Uterus (tissue), 4 donors: ENCODE measurements at places on chromosomes 7 and 10.

DNA sequence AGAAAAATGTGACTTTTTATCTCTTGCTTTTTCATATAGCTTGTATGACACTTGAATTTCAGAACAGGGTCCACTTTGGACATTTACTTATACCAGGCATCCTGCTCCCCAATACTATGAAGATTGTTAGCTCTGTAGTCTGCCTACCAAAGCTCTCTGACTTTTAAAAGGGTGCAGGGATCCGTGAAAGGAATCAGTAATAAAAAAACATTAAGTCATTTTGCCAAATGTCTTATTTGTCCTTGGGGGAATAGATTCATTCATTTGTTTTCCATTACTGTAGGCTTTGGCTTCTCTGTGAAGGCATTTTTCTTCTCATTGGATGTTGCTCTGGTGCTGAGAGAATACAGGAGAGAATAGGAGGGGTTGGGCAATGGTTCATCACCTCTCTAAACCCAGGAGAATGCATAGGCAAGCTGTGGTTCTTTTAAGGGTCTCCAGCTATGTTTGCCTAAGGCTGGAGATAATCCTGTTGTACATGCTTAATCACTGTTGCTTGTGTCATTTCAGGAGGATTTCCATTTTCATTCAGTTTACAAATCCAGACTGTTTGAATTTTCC, 103.5 kb downstream of the SRI start:
- no peak overlapping the region for H3K27ac ChIP-seq
- H3K36me3 ChIP-seq, result no peaks in the 10 kb centered on the region
- DNase-seq, result no peak
- H3K27me3 ChIP-seq, result no peaks in the 10 kb centered on the region

GRCh38 chr10:110822035-110822711, 49.6 kb upstream of the PDCD4 start:
- no peaks in the 10 kb centered on the region for H3K27me3 ChIP-seq
- H3K4me3 ChIP-seq, result no peak overlapping the region
- H3K27ac ChIP-seq, result peak overlapping the region; percentile 94
- DNase-seq, result no peak

GRCh38 chr7:140235114-140235513, 58.3 kb upstream of the KDM7A start:
- no peak overlapping the region for H3K4me3 ChIP-seq
- H3K27me3 ChIP-seq, result no peaks in the 10 kb centered on the region
- H3K27ac ChIP-seq, result no peak overlapping the region
- H3K4me1 ChIP-seq, result peaks cover 5% of the 10 kb centered on the region
- no peaks in the 10 kb centered on the region for H3K36me3 ChIP-seq
- DNase-seq, result no peak

DNA sequence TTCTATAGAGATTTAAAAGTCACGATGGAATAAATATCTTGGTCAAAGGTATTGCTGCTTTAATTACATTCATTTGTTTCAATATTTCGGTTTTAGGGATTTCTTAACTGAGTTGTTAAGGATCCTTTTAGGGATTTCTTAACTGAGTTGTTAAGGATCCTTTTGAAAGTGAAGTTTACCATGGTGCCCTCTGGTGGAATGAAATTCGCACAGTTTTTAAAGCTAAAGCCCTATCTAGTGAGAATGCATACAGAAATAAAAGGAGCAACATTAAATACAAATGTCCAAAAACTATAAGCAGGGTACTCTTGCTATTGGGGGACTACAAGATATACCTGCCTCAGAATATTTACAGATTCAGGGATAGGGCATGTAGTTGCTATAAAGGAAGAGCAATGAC, 193.7 kb downstream of the RNLS start:
- H3K27me3 ChIP-seq, result no peaks in the 10 kb centered on the region
- H3K4me3 ChIP-seq, result no peak overlapping the region
- H3K36me3 ChIP-seq, result no peaks in the 10 kb centered on the region
- peak; percentile 20 for DNase-seq
- H3K27ac ChIP-seq, result peak overlapping the region; percentile 70

GRCh38 chr7:31341141-31341540, 615 bp upstream of the NEUROD6 start:
- no peaks in the 10 kb centered on the region for H3K4me1 ChIP-seq
- H3K27ac ChIP-seq, result no peak overlapping the region
- H3K4me3 ChIP-seq, result no peak overlapping the region
- H3K36me3 ChIP-seq, result no peaks in the 10 kb centered on the region
- DNase-seq, result no peak

GRCh38 chr7:114631249-114631822, 216.7 kb downstream of the FOXP2 start:
- H3K4me3 ChIP-seq, result no peak overlapping the region
- H3K4me1 ChIP-seq, result no peaks in the 10 kb centered on the region
- H3K36me3 ChIP-seq, result no peaks in the 10 kb centered on the region
- no peak for DNase-seq
- no peaks in the 10 kb centered on the region for H3K27me3 ChIP-seq

DNA sequence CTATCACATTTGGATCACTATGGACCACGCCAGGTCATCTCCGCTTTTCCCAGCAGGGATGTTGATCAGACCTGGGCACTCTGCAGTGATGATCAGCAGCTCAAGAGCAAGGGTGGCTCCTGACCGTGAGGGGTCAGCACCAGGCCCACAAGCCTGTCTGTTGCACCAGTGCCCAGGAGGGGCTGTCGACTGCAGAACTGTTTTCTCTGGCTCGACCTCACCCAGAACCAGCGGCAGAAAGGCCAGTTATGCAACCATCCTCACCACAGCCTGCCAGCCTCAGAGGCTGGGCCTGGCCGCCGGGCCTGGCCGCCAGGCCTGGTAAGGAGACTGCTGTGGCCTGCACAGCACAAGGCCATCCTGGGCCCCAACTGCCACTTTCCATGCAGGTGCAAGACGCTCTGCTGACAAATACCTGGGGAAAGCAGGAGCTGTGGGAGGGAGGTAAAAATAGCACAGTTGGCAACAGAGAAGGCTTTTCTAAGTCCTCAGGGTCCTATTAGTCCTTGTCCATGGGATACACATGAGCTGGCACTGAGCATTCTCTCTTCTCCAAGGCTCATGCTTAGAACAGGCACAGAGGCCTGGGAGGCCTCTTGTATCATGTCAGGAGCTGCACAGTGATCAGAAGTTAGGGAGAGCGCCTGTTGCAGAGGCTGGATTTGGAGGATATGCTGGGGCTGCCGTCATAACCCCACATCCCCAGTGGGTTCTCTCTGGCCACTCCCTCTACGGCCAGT, 17.5 kb downstream of the KCNMA1 start:
- H3K27ac ChIP-seq, result no peak overlapping the region
- H3K4me3 ChIP-seq, result no peak overlapping the region
